ENCODE measurements at places on chromosomes 4 and X.
A peak's percentile ranks its signal among the peaks of the same experiment; 100 is the strongest.

DNA sequence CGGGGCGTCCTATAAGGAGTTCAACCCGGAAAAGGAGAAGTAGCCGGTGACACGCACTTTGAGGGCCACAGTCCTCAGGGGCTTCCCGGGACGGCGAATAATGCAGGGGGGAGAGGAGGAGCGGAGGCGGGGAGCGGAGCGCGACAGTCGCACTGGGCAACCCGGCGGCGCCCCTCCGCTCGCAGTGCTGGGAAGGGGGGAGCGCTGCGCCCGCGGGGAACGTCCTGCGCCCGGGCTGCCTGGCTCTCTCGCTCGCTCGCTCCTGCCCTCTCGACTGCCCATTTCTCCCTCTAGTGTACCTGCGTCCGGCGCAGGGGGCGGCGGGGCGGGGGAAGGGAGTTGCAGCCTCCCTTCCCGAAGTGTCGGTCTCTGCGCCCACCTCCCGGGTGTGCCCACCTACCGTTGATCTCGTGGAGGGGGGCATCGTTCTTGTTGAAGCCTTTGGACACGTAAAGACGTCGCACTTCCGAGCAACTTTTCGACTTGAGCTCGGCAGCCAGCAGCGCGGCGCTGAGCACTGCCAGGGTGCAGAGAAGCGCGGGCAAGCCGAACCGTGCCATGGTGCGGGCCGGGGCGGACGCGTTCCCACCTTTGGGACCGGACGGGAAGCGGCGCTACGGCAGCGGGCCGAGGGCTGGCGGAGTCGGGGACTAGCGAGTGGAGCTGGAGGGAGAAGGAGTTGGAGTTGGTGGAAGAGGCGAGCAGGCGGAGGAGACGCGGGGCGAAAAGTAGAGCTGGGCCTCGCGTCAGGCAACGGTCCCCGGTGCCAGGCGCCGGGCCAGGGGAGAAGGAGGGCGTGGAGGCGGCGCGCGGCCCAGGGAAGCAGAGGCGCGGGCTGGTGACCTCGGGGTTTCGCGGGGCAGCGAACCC lies 648 bp downstream of the GPC4 start:
- DNase-seq, result no peak

DNA sequence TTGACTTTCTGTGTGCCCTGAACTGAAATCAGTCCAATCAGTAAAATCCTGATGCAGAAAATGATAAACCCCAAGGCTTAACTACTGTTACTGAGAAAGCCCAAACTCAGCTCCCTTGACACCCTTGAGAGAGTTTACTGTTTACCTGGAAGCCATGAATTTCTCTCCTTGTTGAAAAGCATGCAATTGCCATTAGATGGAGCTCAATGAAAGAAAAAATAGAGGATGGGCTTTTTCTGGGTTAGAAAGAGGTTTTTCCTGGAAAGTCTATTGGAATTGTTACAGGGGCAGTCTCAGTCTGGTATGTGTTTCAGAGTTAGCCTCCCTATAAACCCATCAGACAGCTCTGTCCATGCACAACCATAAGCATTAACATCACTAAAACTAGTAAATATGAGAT lies 66.4 kb upstream of the C4orf54 start:
- DNase-seq, result peak; percentile 1

GRCh38 chr4:153204247-153204671 lies at the start of gene TRIM2:
TSS of gene TRIM2 (plus strand) at chr4:153204443. CDS start at chr4:153204531, 88 bp downstream.
- DNase-seq, result no peak

DNA sequence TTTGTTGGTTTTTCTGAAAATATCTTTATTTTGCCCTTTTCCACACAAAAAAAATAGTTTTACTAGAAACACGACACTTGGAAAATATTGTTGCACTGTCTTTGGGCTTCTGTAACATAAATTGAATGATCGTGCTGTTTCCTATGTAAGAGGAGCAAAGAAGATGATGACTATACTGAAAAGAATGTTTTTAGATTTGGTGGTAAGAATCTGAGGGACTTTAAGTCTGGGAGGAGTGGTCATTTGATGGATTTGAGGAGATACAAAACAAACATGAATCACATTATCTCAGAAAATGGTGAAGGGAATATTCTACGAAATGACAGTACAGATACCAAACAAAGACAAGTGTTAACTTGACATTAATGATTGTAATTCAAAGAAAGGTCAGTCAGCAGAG lies 328.8 kb downstream of the ADAM29 start:
- no peak for DNase-seq

DNA sequence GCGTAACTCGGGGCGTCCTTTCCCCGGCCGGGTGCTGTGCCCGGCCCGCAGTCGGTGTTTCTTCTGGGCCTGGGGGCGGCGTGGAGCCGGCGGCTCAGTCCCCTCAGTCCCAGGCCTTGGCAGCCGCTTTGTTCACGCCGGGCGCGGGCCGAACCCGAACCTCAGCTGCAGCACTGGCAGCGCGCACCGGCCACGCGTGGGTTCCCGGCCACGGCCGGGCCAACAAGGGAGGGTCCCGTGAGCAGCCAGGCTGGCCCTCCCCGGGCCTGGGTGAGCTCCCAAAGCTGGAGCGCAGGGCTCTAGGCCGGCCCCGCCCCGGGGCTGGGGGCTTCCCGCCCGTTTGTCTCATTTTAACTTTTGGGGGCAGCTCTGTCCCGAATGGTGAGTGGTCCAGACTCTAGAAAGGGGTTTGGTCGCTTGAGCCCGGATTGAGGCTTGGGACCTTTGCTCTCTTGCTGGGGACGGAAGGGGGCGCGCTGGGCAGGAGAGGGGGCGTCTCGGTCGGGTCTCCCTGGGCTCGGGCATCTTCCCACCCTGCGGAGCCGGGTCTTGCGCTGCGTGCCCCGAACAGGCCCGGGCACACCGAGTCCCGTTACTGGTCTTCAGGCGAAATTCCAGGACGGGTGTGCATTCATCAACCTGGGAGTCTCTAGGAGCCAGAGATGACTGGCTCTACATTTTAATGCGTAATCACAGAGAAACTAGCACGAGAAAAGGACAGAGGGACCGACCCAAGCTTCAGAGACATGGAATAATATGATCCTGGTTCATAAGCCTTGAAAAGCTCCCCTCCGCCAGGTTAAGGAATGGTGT lies 177.1 kb downstream of the CBR4 start:
- DNase-seq, result no peak

- no peak for DNase-seq
Observed at GRCh38 chr4:105994061-105994460, 98.8 kb downstream of the NPNT start.

- DNase-seq, result no peak
Observed at GRCh38 chr4:138975225-138975624, 40.4 kb upstream of the NOCT start.

DNA sequence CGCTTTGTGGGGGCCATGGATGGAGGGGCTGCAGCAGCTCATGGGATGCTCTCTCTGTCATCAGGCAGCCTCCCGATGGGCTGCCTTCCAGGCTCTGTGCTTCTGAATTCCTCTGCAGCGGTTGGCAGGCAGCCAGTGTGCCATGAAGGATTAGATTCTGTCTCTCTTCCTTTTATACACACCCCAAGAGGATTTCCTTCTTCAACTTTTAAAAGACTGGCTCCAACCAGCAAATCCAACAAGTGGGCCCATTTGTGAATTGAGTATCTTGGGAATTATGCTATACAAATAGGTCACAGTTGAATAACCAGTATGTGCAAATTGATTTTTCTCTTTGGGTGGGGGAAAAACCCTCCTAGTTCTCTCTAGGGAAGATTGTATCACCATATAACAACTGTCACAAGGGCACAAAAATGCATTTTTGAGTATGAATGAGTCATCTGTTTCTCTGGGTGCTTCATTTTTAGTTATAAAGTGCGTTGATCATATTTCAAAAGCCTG lies 96.8 kb upstream of the FAT1 start:
- DNase-seq, result no peak

- DNase-seq, result no peak
Observed at GRCh38 chrX:153226344-153227185, 47.5 kb downstream of the MAGEA1 start.

DNA sequence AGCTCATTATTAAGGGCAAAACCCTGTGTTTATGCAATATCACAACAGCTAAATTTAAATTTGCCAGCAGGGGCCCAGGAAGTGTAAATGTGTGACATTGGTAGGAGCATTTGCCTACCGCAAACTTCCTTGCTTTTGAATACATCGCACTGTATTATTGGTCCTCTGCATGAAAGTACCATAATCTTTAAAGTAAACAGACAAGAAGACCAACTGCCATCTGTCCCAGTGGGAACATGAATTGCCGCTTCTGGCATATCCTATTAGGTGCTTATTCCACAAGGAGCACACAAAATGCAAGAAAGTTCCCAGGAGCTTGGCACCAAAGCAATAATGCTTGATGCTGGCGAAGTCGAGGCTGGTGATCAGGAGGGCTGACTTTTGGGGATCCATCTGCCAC lies 51.3 kb downstream of the SOD3 start:
- DNase-seq, result no peak

GRCh38 chr4:6694177-6694901 lies 661 bp downstream of the S100P start:
- DNase-seq, result no peak

DNA sequence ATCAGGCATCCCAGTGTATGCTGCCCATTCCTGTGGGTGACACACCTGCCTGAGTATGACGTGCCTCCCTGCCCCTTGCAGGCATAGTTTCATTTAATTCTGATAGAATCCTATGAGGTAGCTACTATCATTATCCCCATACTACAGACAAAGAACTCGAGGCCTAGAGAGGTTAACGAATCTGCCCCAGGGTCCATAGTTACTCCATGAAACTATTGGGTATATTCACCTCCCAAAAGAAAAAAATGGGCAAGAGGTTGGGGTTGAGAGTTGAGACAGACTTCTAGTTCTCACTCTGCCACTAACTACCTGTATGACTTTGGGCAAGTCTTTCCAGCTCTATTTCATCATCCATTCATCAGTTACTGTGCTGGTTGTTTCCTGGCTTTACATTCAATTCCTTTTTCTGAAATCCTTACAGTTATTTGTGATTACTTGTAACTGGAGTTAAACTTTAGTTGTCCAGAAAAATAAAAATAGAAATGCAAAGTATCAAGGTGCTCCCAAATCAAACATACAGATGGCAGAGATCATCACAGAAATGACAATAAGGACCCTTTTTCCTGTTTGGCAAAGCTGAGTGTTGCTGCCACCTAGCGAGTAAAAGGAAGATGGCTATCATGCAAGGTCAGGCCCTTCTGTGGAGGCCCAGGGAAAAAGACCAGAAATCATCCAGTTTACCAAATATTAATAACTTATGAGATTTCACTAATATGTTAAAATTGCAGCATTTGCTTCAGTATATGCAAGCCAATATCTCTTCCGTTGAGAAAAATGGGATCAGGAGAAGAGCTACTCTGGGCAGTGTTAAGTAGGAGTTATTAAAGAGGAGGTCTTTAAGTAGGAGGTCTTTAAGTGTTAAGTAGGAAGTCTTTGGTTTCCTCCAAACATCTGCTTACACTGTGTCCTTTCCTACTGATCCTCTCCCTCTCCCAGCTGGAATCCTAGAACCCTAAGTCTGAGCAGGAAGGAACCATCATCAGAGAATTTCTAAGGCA lies 17.1 kb upstream of the MAP7D3 start:
- peak; percentile 18 for DNase-seq

DNA sequence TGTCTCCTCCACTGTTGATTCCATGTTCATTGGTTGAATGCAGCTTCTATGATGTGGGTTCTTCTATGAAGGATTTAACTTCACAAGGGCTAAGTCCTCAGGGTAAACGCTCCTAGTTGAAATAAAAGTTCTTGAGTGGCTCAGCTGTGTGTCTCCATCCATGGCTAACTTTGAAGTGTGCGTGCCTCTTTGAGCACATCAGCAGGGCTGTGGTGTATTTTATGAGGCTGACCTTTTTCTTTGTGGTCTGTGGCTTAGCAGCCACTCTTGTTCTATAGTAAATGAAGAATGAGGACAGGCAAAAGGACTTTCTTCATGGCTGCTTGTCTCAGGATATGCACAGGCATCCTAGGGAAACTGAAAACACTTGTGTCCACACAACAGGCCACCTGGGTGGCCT lies 88.5 kb downstream of the KIT start:
- peak; percentile 96 for DNase-seq

DNA sequence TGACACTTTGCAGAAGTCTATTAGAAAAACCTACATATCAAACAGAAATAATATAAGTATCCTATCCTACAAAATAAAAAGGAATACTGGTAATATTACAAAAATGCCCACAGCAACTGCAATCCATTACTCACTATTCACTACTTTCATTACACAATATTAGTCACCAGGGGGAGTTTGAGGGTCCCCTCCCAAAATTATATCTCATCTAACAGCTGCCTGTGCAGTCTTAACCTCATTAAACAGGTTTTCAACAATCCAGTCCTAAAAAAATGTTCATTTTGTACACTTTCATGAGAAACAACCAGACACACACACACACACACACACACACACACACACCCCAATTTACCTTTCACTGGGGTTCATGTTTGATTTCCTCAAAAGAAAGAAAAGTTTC lies 2.9 kb downstream of the CLOCK start:
- no peak for DNase-seq

All from DMS79 treated with DMSO at 0.1 percent for 48 hours (cell line).